Stimulated activated CD8-positive, alpha-beta memory T cell treated with anti-CD3 and anti-CD28 coated beads, Interleukin-2, amount 100 ng/mL, for 1 hour (primary cell): ENCODE measurements at places on chromosomes 11 and 22.

- no peak for DNase-seq
These were observed at the start of gene C11orf52 for GRCh38 chr11:111918390-111919256. TSS of gene C11orf52 (plus strand) at chr11:111918913. CDS start at chr11:111918973, 60 bp downstream.

DNA sequence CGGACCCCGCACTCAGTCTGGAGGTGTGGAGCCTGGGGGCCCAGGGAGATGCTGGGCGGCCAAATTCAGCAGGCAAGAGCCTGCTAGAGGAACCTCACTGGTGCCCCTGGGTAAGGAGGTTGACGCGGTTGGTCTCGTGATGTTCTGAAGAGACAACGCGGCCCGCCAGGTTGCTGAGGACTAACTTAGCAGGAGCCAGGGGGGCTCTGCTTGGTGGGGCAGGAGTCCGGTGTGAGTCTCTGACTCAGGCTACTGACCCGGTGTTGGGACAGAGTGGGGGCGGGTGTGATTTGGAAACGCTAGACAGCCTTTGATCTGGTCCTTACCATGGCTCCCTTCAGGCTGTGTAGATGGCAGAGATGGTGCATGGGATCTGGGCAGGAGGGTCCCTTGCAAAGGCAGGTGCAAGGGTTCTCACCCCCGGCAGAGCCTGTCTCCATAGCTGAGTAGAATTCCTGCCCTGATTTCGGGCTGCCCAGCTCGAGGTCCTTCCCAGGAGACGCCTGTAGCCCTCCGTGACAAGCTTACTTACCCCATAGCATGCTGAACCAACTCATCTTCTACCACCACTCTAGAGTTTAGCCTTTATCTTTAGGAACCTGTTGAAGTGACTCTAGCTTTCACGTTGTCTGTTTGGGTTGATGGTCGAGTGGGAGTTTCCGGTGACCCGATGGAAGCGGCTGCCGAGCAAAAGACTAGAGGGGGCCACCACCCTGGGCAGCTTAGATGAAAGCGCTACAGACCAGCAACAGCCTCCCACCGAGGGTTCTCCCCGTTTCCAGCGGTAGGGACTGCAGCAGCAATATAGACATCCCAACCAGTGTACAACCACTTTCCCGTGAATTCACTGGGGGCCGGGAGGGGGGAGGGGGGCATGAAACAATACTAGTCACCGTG lies 38.4 kb downstream of the KCNC1 start:
- no peak for DNase-seq

GRCh38 chr11:79963856-79964645 lies 523.2 kb upstream of the TENM4 start:
- no peak for DNase-seq

- DNase-seq = no peak
These were observed 38.8 kb downstream of the OR9I1 start for GRCh38 chr11:58086528-58086927.
